Stimulated activated CD8-positive, alpha-beta memory T cell treated with anti-CD3 and anti-CD28 coated beads, Interleukin-4, amount 100 ng/mL, for 4 hours (primary cell): ENCODE measurements at places on chromosomes 3 and 15.

DNA sequence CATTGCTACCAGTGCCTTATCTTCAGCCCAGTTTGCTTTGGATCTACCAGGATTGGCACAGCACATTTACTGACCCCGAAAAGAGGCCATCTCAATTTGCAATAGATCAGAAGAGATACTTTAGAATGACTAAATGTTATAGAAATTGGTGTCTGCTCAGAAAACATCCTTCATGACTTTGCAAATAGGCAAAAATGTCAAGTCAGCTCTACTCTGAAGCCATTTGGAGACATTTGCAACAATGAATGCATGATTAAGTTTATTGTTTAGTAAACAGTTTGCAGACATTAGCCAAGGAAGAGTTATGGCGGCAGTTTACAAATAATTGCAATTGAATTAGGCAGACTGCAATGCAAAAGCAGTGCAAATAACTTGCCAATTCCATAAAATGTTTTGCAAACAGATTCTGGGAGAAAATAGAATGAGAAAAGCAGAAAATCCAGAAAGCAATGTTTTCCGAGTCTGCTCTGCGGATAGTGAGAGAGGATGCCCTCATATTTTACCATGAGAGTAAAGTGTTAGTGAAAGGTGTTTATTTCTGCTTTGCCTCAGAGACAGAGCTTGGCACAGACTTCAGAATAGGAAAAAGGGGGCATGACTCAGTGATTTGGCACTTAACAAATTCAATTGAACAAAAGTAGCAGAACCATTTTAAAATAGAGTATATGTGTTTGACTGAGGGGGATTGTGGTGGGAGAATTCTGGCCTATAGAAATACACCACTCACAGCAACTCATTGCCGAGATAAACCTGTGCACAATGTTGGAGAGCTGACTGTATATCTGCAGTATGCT, 334.9 kb upstream of the NR2F2 start:
- DNase-seq: no peak

DNA sequence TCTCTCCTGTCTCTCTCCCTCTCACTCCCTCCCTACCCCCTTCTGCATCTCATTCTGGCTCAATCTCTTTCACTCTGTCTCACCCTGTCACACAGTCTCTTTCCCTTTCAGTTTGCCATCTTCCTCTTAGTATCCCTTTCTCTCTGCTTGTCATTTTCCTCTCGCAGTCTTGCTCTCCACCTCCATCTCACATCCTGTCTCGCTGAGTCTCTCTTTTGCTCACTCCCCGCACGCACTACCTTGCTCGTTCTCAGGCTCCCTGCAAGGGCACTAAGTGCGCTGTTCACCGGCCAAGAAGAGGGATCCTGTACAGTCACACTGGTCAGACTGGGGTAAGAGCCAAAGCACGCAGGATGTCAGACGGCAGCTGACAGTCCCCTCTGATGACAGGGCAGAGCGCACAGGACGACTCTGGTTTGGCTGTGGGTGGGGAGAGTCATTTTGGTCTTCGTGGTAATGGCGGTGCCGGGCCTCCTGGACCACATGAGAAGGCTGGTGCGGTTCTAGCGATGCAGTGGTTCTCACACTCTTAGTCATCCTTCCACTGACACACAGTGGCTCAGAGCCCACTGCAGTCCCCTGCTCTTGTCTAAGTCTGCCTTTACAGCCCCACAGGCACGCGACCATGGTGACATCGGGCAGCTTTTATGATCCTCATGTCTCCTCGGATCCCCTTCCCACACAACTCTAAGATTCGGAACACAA, 356.8 kb downstream of the FOXP1 start:
- peak; percentile 86 for DNase-seq

- no peak for DNase-seq
Observed at GRCh38 chr3:72165317-72165716, 380.4 kb upstream of the PROK2 start.

DNA sequence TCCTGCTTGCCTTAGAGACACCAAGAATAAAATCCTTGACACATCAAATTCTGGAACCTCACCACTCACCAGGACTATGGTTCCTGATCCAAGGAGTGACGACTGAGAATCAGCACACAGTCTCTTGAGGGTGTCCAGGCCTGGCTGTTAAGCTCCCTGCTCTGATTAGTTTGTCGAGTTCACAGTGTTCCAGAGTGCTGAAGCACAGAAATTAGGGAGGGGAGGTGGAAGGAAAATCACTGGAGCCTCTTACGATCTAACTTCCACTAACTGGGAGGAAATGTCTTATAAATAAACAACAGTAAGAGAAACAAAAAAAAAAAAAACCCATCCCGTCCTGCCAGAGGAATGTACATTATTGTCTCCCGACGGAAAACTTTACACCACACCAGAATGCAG, 330.2 kb downstream of the TIGIT start:
- no peak for DNase-seq

- no peak for DNase-seq
Observed at GRCh38 chr3:4235690-4236089, 67.5 kb upstream of the SETMAR start.

DNA sequence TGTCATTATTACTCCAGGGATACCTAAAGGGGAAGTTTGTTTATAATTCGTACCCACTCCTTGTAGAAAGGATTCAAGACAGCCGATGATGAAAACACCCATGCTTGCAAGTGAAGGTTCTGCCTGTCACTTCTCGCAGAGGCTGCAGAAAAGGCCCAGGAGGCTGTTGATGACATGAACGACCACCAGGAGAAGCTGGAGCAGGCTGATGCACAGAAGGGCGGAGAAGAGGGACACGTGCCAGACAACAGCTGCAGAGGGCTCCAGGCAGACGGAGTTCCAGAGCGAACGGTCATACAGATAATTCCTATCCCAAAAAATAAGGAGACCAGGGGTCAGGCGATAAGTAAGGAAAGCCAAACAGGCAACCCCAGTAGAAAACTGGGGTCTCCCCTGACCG, 5.7 kb upstream of the DYNLT2B start:
- DNase-seq: no peak

DNA sequence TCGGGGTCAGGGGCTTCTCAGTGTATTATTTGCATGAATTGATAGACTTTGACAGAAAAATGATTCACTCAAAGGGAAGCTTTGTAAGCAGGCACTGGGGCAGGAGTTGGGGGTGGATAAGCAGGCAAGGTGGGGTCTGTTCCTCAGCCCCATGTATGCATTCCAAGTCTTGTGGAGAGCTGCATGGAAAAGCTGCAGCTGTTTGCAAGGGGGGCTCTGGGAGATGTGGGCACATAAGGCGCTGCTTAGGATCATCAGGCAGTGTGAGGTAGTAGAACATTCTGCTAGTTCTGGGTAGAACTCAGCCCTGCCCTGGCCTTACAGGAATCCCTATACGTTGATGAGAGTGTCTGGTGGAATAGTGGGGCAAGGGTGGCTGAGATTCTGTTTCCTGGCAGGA, 154.2 kb upstream of the LRIG1 start:
- no peak for DNase-seq

GRCh38 chr3:25781145-25781757, 2.0 kb downstream of the NGLY1 start:
- DNase-seq: no peak

GRCh38 chr3:51679777-51680176, 8.7 kb downstream of the TEX264 start:
- DNase-seq: no peak

- no peak for DNase-seq
Observed at GRCh38 chr15:71136159-71136783, 21.0 kb downstream of the THSD4 start.
